ENCODE measurements at places on chromosomes 3 and 15. TPM values are rescaled to one million over a fixed set of nuclear protein-coding genes. Genes with fewer than 3 reads are reported as not detected.
A peak's percentile ranks its signal among the peaks of the same experiment; 100 is the strongest.

- DNase-seq = no peak
Observed at GRCh38 chr3:12159227-12159601, 502 bp upstream of the TIMP4 start.

Gene SPG11
- total RNA-seq = 49.8 TPM

GRCh38 chr3:186057594-186057993 lies 51.3 kb downstream of the ETV5 start:
- DNase-seq = peak; percentile 81

DNA sequence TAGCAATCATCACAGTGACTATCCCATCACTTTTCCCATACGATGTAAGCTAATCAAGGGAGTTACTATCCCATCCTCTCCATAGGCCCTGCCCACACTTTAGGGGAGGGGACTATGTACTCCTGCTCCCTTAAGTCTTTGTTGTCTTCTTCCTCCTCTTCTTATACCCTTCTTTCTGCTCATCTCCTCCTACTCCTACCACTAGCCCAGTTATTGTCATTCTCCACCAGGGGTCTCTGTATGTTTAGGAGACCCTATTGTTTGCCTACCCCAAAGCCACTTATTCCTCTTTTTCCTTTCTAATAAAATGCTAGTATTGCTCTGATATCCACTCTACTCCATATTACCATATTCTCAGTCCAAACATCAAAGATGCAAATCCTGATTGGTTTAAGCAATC lies 27.8 kb downstream of the STAC start:
- DNase-seq = no peak

GRCh38 chr15:92719021-92719420 lies 63.4 kb upstream of the FAM174B start:
- no peak for DNase-seq

DNA sequence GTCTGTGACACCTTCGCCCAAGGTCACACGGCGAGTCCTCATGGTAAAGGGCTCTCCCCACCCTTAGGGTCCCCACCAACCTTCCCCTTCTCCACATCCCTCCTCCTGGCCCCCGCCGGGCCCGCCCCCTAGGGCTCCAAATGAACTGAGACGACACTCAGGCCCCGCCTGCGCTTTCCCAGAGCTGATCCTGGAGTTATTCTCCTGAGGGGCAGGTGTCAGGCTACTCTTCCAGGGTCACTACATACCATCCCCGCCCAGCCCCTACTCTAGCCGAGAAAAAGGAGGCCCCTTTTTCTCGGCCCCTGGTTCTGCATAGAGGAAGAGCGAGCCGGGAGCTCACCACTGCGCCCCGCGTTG lies 292 bp downstream of the USP4 start:
- no peak for DNase-seq

Gene HHATL
- not detected for total RNA-seq

Gene WWTR1
- 7.3 TPM for total RNA-seq

DNA sequence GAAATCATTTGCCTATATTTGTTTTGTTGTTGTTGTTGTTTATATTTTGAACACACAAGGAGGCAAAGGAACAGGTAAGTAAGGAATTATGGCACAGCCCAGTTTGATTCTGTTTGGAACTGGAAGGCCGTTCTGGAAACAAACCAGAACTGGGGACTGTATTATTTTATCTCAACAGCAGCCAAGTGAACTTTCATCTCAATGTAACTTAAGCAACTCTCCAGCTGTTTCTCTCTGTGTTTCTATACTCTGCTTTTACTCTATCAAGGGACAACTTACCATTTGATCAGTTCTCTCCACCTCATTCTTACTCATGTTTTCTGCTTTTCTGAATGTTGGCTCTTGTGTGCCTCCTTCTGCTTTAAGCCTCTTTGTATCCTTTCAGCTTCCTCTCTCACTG lies 16.0 kb upstream of the WDR49 start:
- no peak for DNase-seq

DNA sequence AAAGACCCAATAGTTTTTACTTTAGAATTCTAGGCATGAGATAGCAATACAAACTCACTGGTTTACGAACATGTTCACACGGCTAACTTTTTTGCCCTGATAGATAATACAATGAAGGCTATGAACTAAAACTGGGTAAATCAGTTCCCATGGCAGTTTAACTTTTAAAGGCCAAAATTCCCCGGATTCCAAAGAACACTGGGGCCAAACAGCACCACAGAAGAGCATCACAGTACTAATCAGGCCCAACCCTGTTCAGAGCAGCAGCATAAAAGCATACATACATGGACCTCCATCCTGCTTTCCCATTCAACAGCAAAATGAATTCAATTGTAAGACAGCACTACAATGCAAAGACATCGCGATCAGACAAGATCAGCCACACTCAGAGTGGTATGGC lies 540.3 kb upstream of the CCDC54 start:
- no peak for DNase-seq

Gene ADAMTSL3
- total RNA-seq = 1.2 TPM

DNA sequence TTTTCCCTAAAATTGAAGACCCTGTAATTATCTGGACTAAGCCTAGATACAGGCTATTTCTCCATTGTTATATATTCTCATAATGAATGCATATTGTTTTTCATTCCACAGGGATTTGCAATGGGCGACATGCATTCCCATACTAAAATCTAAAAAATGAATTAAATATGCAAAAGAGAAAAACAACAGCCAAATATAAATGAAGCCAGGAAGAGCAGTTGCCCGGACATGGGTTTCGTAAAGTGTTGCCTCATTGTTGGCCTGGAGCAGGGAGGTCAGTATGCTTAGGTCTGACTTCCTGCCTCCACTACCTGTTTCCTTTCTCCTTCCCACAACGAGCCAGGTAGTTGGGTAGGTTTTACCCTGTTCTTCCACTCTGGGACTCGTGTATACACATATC lies 27.1 kb upstream of the SLCO3A1 start:
- no peak for DNase-seq

GRCh38 chr15:49674370-49674769 lies 53.5 kb downstream of the DTWD1 start:
- DNase-seq = no peak

Gene GOLGA8R
- total RNA-seq = 2.8 TPM

Gene SOX14
- not detected for total RNA-seq

DNA sequence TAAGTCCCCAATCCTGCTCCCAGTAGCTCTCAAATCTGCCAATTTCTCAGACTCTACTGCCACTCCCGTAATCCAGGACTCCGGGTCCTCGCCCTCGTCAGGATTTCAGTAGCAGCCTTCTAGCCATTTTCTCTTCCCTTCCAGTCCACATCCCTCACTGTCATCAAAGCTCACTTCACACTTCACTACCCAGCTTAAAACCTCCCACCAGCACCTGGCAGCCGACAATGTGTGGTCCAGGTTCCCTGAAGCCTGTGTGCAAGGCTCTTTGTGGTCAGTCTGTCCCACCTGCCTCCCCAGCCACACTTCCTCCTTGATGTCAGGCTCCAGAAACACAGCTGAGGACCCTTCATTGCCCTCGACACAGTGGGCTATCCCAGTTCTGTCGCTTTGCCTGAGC lies 304.5 kb upstream of the ROPN1 start:
- no peak for DNase-seq

DNA sequence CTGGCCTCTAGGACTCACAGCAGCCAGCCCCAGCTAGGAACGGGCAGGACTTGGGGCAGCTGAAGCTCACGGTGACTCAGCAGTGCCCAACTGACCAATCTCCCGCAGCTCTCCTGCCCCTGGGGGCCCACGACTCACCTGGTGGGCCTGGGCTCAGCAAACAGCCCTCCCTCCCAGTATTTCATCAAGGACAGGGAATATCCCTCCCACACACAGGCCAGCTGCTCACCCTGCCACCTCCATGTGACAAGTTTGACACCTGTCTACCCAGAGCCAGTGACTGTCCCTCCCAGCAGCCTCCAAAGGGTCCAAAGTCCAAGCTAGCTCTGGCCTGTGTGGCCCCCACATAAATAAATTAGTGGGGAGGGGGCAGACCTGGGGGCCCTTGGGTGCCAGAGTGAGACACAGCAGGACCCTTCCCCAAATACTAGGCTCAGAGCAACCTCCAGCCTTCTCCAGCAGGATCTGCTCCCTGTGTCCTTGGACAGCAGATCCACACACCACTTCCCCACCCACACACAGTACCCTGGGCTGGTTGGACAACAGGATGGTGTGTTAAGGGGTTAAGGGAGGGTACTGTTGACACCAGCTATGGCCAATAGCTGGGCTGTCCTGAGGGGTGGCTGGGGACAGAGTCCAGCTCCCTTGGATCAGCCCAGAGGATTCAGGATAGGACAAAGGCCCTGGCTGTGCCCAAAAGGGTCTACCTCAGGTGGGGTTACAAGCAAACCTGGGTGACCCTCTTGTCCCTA lies 4.3 kb downstream of the GNAT1 start:
- DNase-seq = no peak

DNA sequence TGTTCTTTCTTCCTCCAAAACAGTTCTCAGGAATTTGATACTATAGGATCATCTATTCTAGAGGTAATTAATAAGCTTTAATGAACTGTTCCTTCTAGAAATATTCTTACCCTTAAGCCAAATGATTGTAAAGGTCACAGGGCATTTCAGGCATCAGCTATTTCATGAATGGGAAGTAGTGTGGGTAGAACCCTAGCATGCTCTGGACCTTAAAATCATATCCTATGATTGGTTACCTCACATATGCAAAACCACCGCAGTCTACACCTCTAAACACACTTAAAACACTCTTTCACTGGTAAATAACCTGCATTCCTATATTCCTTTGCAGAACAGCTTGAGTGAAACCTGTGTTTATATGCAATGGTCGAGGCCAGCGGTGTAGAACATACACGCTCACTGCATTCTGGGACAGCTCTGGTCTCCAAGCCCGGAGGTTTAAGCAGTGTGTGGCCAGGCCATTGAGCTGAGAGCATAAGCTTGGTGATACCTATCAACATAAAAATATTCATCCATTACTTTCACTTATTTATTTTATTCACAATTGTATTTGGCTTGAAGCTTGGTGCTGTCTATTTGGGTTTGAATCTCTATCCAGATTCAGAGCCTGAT lies 87.7 kb upstream of the RASGRP1 start:
- no peak for DNase-seq

GRCh38 chr3:105856605-105857004 lies 12.2 kb downstream of the CBLB start:
- no peak for DNase-seq

GRCh38 chr3:101163554-101163953 lies 156.8 kb downstream of the IMPG2 start:
- no peak for DNase-seq

DNA sequence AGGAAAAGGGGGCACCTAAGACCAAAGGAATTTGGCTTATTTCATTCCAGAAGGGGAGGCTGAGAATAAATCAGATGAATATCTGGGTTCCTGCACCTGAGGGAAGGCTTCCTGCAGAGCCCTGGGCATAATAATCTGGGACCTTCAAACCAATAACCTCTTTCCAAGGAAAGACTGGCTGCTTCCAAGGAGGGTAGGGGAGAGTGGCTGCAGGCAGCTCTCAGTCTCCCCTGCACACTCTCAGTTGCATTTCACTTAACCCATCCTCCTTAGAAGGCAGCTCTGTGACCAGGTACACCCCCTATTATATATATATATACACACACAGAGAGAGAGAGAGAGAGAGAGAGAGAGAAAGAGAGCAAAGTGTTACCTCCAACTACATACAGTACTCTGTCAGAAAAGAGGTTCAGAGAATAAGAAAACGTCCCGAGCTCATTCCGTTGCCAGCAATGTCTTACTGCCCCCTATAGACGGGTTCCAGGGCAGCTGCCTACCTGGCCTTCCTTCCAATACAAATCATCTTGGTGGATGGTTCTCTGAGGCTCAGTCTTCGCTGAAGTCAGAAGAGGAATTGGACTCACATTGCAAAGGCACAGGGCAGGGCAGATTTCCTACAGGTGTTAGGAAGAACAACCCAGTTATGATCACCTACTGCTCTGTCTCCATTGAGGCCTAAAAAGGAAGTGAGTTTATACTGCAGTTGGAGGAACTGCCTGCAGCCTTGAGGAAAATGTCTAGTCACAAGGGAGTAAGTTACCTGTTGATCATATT lies 26.1 kb downstream of the CAPN3 start:
- peak; percentile 35 for DNase-seq

DNA sequence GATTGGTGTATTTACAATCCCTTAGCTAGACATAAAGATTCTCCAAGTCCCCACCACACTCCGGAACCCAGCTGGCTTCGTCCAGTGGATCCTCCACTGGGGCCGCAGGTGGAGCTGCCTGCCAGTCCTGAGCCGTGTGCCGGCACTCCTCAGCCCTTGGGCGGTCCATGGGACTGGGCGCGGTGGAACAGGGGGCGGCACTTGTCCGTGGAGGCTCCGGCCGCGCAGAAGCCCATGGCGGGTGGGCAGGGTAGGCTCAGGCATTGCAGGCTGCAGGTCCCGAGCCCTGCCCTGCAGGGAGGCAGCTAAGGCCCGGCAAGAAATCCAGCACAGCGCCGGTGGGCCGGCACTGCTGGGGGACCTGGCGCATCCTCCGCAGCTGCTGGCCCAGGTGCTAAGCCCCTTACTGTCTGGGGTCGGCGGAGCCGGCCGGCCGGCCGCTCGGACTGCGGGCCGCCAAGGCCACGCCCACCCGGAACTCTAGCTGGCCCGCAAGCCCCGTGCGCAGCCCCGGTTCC lies 3.5 kb upstream of the RNU5B-1 start:
- no peak for DNase-seq

DNA sequence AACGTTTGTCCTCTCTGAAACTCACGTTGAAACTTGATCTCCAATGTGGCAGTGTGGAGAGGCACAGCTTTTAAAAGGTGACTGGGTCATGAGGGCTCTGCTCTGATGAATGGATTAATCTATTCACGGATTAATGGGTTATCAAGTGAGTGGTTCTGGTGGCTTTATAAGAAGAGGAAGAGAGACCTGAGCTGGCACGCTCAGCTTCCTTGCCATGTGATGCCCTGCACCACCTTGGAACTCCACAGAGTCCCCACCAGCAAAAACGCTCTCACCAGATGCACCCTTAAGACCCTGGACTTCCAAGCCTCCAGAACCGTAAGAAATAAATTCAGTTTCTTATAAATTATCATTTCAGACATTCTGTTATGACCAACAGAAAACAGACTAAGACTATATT lies 2.6 kb downstream of the PPP1R2 start:
- DNase-seq = no peak

DNA sequence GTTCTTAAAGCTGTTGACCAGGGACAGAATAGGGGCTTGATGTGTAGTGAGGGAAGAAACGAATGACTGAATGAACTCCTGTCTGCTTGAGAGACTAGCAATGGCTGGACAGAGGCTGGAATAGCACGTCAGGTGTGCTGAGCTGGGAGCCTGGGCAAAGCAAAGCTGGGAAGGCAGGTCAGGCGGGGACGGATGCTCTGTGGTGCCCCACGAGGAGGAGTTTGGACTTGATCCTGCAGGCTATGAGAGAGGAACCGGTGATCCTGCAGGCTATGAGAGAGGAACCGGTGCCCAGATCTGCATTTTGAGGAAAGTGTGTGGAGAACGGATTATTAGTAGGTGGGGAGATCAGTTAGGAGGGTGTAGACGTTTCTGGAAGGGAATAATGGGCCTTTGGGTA lies 31.3 kb upstream of the PSTPIP1 start:
- peak; percentile 45 for DNase-seq

- no peak for DNase-seq
Observed at GRCh38 chr15:74960995-74961588, 4.5 kb upstream of the RPP25 start.

DNA sequence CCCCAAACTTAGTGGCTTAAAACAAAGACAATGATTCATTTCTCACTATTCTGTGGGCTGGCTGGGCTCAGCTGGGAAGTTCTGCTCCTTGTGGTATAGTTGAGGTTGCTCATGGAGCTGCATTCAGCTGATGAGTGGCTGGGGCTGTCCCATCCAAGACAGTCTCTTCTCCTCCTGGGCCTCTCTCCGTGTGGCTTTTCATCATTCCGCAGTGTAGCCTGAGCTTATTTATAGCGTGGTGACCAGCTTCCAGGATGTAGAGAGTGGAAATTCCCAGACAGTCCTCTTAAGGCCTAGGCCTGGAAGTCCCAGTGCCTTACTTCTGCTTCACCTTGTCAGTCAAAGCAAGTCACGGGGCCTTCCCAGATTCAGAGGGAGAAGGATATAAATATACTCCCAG lies 136.7 kb upstream of the DAZL start:
- DNase-seq = no peak
